ENCODE measurements at places on chromosomes 3 and 15.
A peak's percentile ranks its signal among the peaks of the same experiment; 100 is the strongest.

- DNase-seq, result no peak
These were observed at the start of gene STAC for GRCh38 chr3:36380221-36381031. Gene STAC (plus strand): TSS chr3:36380504. CDS start chr3:36380644, 140 bp downstream.

DNA sequence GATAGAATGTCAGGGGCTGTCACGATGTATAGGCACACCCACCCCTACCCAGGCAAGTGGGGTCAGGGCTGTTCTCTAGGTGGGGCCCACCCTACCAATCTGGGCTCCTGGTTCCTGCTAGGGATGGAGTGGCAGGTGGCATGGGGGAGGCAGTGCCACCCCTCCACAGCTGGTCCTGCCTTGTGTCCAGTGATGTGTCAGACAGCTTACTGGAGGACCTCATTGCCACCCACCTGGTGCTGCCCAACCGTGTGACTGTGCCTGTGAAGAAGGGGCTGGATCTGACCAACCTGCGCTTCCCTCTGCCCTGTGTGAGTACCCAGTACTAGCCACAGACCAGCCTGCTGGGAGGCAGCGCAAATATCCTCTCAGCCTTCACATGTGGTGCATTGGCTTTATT lies 27.5 kb downstream of the ESYT3 start:
- no peak for DNase-seq

- no peak for DNase-seq
These were observed 75.1 kb upstream of the GUCA1C start for GRCh38 chr3:109028753-109029152.

DNA sequence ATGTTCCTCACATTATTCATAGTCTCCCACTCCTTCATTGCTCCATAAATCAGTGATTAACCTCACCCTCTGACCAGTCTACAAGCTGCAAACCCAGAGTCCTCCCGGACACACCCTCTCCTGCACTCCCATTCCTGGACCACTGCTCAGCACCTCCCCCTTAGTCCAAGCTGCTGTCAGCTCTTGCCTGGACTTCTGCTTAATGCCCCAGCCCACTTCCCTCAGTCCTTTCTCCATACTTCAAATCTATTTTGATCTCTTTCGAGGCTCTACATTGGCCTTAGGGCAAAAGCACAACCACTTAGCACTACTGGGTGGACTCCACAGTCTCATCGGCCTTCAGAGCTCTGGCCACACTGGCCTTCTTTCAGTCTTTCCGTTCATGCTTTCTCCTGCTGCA lies 79.4 kb upstream of the FAM98B start:
- no peak for DNase-seq

- DNase-seq, result no peak
These were observed 197.5 kb upstream of the FEZF2 start for GRCh38 chr3:62570888-62571287.

- no peak for DNase-seq
These were observed 175.1 kb upstream of the ATP11B start for GRCh38 chr3:182618085-182618732.

- no peak for DNase-seq
These were observed 16.5 kb downstream of the PIF1 start for GRCh38 chr15:64808785-64809453.

- no peak for DNase-seq
These were observed 325.0 kb downstream of the RBMS3 start for GRCh38 chr3:29605845-29606244.

- DNase-seq, result peak; percentile 57
These were observed 91.3 kb downstream of the TMEM266 start for GRCh38 chr15:76150971-76151598.

- DNase-seq, result no peak
These were observed 10.4 kb upstream of the ARIH1 start for GRCh38 chr15:72463702-72464101.

DNA sequence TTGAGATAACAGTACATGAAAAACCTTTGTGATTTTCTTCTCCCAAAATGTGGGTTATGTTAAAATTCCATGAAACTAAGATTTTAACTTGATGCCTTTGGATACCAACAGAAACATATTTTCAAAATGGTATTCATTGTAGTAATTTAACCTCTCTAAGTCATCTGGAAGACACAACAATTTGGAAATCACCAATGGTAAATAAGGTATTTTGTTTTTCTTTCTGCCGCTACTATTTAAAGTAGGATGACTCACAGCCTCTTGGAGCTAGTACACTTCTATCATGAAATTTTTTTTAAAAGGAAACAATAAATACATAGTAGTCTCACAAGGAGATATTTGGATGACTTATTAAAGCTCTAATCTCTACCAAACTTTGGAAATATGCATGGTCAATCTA lies 291.6 kb upstream of the VEPH1 start:
- DNase-seq, result no peak

DNA sequence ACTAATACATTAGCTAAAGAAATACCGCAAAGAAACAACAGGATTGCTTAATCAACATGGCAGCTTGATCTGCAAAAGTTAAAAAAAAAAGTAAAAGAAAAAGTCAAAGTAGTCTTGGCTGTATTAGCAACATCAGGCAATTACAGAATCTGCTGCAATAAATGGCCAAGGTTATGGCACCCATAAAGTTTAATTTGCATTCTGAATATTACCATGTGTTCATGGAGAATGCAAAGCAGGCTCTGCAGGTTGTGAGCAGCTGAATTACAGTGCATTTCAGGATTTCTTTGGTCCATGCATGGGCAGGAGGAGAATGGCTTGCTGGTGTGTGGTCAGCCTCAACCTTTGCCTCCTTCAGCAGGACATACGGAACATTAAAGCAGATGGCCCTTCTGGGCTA lies 199.1 kb upstream of the AZI2 start:
- DNase-seq, result no peak

GRCh38 chr15:42154956-42155355 lies 1.5 kb downstream of the PLA2G4F start:
- DNase-seq, result no peak

GRCh38 chr15:52791776-52792175 lies 1.6 kb upstream of the ONECUT1 start:
- DNase-seq, result no peak

- DNase-seq, result no peak
These were observed 47.4 kb upstream of the PSMD6 start for GRCh38 chr3:64070704-64071103.

- no peak for DNase-seq
These were observed 10.5 kb upstream of the BUB1B start for GRCh38 chr15:40150163-40150925.

GRCh38 chr15:90956274-90957030 lies 1.8 kb downstream of the RCCD1 start:
- DNase-seq, result peak; percentile 19

GRCh38 chr15:43799209-43799944 lies 643 bp downstream of the SERINC4 start:
- DNase-seq, result no peak

DNA sequence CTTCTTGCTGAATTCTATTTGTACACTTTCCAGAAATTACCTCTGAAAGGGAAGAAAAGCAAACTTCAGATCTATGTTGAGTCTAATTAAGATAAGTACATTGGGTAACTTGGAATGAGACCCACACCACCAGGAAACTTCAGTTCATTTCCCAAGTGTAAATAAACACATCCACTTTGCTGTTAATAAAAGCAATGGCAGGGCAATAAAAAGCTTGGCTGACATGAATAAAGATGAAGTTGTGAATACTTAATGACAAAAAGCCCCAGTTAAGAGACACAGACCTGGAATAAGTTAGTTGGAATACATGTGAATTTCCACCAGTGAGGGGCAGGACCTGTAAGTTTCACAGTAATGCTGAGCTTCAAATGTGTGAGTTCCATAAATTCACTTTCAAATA lies 83.3 kb downstream of the MEX3B start:
- no peak for DNase-seq

DNA sequence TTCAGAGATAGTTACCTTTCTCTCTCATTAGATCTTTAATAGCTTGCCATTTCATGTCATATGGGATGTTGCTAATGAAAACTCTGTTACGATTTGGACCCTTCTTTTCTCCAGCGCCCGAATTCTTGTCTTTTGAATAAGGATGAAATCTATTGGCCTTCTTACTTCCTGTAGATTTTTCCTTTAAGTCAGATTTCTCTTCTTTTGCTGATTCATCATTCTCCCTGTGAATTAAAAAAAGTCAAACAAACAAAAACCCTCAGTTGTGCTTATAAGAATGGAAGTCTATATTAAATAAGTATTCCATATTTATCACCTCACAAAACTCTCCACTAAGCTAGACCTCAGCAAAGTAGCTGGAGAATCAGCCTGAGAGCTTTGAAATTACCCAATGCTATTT lies 9.5 kb downstream of the MYEF2 start:
- no peak for DNase-seq

DNA sequence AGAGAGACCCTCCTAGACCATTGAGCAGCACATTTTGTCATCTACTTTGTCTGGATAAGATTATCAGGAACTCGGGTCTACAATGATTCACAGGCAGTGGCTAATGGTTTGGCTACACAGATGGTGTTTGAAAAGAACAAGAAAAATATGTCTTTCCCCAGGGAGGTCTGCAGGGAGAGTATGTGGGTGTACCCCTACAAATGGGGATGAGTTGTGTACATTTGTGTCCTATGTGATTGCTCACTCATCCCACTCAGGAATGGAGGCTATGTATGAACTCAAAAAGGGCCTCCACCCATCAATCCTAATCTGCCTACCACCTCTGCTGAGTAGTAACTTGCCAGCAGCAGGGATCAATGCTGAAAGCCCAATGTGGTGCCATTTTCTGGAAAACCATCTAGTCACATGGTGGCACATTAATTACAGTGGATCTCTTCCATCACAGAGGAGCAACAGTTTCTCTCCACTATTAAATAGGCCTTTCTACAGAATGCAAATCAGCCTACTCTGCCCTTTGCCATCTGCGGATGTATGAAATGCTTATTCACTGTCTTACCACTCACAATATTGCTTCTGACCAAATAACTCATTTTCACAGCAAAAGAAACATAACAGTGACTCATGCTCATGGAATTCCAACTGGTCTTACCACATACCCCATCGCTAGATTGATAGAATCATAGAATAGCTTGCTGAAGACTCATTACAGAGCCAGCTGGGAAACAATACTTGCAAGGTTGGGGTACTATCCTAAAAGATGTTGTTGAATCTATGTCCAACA lies 48.3 kb upstream of the TRIM42 start:
- no peak for DNase-seq

DNA sequence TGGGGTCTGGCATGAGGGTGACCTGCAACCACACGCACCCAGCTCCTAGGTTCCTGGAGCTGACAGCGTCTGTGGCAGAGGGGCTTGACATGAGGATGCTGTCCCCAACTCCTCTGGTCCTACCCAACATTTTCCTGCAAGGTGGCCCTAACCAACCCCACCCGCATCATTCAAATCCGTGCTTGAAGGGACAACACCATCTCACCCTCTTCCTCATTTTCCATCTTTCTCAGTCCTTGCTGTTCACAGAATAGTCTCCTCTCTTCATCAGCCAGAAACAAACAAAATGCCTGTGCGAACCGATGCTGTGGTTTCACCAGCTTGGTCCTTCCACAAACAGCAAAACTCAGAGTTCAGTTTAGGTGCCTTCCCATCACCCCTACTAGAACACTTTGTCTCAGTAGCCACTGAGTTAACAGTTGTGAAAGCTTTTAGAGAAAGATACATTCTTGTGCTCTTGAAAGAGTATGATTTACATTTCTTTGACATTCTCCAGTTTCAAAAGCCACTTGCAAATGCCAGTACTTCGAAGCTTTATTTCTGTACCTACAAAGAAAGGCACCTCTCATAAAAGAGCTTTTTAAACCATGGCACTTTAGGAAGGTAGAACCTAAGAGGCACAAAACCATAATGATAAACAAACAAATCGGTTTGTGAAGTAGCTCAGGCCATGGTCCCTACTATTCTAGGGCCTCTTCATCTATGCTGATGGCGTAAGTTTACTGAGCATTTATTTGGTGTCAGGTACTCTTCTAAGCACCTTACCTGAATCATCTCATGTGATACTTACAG lies 360.1 kb downstream of the SHQ1 start:
- DNase-seq, result no peak

DNA sequence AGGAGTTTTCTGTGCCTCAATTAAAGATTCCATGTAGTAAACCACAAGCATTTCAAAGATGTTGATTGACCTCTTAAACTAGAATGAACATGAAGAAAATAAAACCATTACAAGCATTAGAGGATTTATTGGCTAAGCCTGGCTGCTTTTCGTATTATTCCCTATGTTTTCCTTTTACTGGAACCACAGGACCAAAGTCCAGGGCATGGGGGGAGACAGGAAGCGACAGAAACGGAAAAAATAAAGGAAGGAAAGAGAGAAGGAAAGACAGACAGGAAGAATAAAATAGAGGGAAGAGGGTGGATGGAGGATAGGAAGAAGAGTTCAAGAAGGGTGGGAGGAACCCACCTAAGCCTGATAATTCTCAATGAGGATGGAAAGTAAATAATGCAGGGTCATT lies 169.9 kb downstream of the SHQ1 start:
- no peak for DNase-seq

GRCh38 chr15:98419173-98419780 lies 229.1 kb upstream of the IGF1R start:
- no peak for DNase-seq

- DNase-seq, result no peak
These were observed 216.0 kb downstream of the DIPK2A start for GRCh38 chr3:144187531-144188210.

GRCh38 chr3:149839896-149840295 lies 26.9 kb downstream of the RNF13 start:
- DNase-seq, result no peak

DNA sequence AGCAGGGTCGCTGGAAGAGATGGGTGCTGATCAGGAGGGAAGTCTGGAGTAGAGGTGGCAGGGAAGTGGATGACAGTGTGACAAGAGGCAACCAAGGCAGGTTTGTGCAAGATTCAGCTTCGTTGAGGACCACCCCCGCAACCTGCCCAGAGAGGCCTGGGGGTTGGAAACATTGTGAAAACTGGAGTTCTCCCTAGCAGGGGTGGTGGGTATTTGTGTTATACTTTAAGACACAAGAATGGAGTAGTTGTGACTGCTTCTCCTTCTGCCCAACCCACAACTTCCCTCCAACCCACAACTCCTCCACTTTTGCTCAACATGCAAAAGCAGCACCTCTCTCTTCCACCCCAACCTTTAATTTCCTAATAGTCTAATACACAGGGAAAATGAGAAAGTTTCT lies 8.6 kb upstream of the ARNT2 start:
- no peak for DNase-seq

- DNase-seq, result no peak
These were observed 348.3 kb upstream of the TMCO5A start for GRCh38 chr15:37586011-37586583.

- DNase-seq, result no peak
These were observed 12.9 kb downstream of the SCAMP5 start for GRCh38 chr15:75008221-75008625.

- no peak for DNase-seq
These were observed 6.1 kb upstream of the SFMBT1 start for GRCh38 chr3:53051929-53052328.

- DNase-seq, result no peak
These were observed 263.5 kb upstream of the CFAP20DC start for GRCh38 chr3:59313365-59313764.

Data from stimulated activated CD8-positive, alpha-beta memory T cell treated with anti-CD3 and anti-CD28 coated beads, Interleukin-4, amount 100 ng/mL, for 4 hours (primary cell).